CD4-positive, alpha-beta T cell treated with Interferon alpha-2 for 1 hour (primary cell): ENCODE measurements at places on chromosomes 16 and 17.

DNA sequence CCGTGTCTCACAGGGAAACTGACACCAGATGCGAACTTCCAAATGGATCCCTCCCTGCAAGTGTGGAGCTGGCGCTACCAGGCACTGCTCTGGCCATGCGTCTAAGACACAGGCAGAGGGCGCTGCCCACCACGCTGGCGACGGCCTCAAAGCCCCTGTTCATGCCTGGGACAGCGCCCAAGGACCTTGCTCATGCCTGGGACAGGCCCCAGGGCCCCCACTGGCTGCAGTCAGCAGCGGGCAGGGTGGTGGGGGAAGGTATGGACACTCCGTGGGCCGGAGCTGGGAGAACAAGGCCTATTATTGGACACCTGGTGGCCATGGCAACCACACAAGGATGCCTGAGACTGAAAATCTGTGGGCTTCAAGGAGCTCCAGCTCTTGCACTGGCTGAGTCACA is 8.8 kb downstream of the ZG16B start:
- DNase-seq, result peak; percentile 67

GRCh38 chr17:14033166-14033565 is 36.1 kb upstream of the COX10 start:
- DNase-seq, result no peak

DNA sequence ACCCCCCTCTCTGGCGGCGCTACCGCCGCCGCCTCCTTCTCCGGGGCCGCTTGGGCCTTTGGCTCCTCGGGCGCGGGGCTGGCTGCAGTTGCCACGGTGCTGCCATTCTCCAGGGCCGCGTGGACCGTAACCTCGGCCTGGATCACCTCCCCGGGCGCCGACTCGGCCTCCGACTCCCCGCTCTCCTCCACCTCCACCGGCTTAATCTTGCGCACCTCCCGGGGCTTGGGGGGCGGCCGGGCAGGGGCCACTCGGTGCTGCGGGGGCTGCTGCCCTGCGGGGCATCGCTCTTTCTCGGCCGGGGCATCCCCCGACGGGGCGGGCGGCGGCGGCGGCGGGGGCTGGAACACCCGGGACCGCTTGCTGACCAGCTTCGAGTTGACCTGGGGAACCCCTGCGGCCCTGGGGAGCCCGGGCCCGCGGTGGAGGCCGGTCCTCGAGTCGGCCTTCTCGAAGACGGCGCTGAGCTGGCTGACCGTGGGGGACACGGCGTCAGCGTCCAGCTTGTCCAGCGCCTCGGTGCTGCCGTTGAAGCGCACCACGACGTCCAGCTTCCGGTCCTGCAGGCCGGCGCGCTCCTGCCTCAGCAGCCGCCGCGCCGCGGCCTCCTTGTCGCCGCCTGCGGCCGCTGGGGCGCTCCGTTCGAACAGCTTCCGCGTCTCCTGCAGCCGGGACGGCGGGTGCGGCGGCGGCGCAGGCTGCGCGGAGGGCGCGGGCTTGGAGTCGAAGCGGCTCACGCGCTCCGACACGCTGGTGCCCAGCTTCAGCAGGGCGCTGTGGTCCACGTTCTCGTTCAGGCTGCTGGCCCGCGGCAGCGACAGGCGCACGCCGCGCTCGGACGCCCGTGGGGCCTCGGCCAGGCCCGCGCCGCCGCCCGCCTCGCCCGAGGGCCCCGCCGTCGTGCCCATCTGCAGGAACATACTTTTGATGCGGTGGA is 792 bp downstream of the PPP1R9B start:
- peak; percentile 66 for DNase-seq

DNA sequence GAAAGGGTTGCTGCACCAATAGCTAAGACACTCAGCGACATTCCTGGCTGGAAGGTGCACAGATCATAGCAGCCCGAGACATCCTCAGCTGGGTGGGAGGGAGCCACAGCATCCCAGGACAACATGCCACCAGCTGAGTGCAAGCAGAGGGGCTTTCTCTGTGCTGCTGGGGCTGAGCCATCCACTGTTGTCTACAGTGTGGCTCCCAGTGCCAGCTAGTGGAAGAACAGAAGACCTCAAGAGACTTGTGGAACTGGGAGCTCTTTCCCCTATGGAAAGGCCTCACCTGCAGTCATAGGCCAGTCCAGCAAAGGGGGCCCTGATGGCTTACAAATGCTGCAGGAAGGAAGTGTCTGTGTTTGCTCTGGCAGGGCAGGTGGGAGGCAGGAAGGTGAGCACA is 131.0 kb downstream of the C16orf78 start:
- no peak for DNase-seq

DNA sequence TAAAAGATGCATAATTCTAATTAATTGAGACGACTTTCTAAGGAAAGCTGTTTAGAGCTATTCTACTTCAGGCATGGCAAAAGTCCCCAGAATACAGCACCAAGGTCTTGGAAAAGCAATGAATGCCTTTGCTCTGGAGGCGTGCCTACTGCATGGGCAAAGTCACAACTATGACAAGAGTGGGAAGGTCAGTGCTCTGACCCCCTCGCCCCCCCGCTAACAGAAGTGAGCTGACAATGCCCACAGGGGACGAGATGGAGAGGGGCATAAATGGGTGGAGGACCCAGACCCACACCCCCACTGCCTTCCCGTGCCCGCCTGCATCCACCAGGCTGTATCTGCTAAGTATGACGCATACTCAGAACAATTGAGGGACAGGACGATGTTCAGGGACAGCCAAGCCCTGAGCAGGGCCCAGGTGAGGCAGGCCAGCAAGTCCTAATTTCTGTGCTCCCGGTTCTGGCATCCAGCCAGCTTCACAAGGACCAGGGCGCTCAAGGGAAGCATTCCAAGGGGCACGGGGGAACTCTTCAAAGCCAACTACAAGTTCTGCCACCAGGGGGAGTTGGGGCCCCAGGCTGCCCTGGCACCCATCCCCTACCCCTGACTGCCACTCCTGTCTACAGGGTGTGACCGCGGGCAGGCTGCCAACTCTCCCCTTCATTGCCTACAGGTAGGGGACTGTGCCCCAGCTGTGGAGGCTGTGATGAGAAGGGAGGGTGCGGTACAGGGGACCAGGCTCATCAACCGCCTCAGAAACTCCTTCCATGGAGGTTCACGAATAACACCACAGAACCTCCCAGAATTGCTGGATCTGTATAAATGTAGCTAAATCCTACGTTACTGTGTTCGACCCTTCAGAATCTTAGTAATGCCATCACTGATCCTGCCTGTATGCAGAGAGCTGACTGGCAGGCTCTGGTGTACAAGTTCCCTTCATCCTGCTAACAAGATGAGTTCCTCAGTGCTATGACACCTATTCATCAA is 20.8 kb downstream of the NPRL3 start:
- DNase-seq, result peak; percentile 76

GRCh38 chr16:8958344-8959167 is 5.2 kb downstream of the USP7 start:
- no peak for DNase-seq

GRCh38 chr17:50890675-50891516 is 24.7 kb upstream of the TOB1 start:
- no peak for DNase-seq

DNA sequence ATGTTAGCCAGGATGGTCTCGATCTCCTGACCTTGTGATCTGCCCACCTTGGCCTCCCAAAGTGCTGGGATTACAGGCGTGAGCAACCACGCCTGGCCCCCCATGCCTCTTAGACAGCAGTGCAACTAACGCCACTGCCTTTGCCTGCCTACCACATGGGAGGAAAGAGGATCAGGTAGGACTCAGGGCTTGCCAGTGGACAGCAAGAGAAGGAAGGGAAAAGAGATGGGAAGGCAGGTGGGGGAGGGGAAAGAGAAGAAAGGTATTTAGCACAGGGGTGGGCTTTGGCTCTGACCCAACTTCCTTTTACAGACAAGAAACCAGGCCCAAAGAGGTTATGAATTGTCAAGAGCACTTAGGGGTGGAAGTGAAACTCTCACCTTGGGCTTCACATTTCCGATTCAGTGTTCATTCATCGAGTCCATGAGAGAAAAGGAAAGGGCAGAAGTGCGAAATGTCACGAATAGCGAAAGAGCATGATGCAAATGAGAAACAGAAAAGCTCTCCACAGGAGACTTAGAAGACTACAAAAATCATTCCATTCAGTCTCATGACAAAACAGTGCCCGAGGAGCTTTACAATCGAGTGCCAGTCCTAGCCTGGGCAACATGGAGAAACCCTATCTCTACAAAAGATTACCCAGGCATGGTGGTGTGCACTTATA is 36.4 kb downstream of the CDK5R1 start:
- DNase-seq, result peak; percentile 13

DNA sequence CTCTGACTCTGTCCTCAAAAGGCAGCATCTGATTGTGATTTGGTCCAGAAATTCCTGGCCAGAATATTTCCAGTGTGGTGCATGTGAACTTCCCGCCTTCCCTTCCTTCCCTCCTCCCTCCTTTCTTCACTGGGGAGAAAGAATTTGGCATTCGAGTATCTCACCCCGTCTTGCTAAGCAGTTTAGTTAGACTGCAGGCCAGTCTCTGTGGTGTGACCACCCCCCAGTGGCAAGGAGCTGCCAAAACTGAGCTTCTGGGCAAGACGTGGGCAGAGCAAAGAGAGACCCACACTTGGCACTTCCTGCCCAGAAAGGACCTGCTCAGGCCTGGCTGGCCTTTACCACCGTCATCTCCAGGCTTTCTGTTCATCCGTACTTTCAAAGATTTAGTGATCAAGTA is 36.4 kb downstream of the SNX20 start:
- peak; percentile 51 for DNase-seq

- DNase-seq, result no peak
Observed at GRCh38 chr16:31703526-31704128, 170.0 kb upstream of the ZNF267 start.

- no peak for DNase-seq
Observed at GRCh38 chr17:39455919-39456318, 4.9 kb upstream of the MED1 start.

GRCh38 chr17:9905902-9906301 is 831 bp upstream of the RCVRN start:
- no peak for DNase-seq

DNA sequence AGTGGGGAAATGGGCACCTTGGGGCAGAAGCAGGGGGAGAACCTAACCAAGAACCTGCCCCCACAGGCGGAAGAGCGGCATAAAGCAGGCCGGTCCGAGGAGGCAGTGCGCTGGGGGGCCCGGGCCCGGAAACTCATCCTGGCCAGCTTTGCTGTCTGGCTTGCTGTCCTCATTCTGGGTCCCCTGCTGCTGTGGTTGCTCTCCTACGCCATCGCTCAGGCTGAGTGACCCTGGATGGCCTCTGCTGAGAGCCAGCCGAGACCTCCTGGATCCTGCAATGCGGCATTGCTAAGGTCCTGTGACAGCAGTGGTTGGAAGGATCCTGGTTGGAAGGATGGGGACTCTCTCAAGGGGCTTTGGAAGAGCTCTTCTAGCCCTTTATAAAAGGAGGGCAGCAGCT is 4.5 kb upstream of the PHKG2 start:
- DNase-seq, result no peak
